Activated CD8-positive, alpha-beta T cell treated with anti-CD3 and anti-CD28 coated beads, Interleukin-2, amount 10 ng/mL, durations not matched to agents 7 days and 5 days (primary cell): ENCODE measurements at places on chromosomes 2 and 18.

DNA sequence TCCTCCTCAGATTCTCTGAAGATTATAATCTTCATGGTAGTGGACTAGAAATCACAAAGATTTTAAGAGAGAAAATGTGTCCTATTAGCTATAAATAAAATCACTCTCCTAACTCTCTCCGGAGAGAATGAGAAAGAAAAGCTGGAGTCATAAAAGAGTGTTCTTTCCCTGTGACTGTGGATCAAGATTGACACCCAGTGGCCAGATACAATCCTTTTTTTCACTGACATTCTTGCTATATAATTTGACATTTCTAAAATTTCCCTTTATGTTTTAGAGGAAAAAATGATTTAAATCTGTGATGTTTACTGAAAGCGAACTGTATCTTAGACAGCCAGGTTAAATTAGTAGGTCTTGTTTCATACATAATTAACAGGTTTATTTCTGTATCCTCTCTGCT lies 35.4 kb upstream of the LRP2 start:
- DNase-seq = no peak

GRCh38 chr18:61551586-61551985 lies 218.4 kb downstream of the CDH20 start:
- DNase-seq = peak; percentile 39

GRCh38 chr2:660586-661359 lies 16.4 kb downstream of the TMEM18 start:
- DNase-seq = no peak

DNA sequence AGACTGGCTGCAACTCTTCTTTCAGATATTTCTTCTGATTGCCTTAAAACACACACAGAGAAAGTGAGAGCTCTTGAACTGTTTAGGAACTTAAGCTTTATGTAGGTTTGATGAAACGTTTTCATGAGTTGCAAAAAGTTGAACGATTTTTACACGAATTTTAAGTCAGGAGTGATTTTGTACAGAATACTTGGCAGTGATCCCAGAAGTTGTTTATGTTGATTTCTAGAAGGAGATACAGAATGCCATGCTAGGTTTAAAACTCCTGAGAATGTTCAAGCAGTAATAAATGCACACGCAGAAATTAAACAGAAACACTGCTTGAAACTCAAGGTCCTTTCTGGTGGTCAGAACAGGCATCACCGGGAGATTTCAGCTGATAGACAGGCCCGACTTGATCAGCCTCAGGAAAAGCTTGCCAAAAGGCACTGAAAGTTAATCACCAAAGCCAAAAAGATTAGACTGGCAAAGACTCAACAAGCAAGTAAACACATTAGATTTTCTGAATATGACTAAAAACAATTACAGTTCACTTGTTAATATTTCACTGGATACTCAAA lies 123.1 kb downstream of the SOCS6 start:
- no peak for DNase-seq

- DNase-seq = no peak
Measured at GRCh38 chr2:68284896-68285295, 32.6 kb upstream of the PPP3R1 start.

- no peak for DNase-seq
Measured at GRCh38 chr2:169034984-169035544, 3.9 kb upstream of the ABCB11 start.

GRCh38 chr2:70442301-70443077 lies 111.1 kb downstream of the TGFA start:
- peak; percentile 17 for DNase-seq

- no peak for DNase-seq
Measured at GRCh38 chr2:56583796-56584315, 400.1 kb downstream of the CCDC85A start.

DNA sequence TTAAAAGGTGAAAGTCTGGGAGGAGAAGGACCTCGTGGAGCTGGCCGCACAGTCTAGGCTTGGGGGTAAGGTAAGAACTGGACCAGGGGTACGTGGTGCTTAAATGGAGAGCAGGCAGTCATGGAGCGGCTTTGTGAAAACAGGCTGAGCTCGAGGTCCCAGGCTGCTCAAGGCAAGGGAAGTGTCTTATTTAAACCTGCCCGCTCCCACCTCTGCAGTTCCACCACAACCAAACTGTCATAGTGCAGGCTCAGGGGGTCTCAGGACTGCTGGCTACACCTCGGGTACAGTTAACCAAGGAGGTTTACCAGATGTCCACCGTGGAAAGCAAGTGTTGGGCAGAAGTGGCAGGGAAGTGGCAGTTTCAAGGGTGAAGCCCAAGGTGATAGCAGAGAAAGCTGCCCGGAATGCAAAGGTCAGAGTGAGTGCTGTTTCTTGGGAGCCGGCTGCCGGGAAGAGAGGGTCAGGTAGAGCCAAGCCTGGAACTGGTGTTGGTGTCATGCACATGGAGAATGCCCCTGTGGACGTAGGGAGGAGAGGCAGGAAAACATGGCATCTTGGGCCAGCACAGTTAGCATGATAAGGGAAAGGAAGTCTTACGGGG lies 203.3 kb downstream of the GBX2 start:
- no peak for DNase-seq
